ENCODE measurements at places on chromosomes 16 and 17. TPM values are rescaled to one million over a fixed set of nuclear protein-coding genes. Genes with fewer than 3 reads are reported as not detected.

DNA sequence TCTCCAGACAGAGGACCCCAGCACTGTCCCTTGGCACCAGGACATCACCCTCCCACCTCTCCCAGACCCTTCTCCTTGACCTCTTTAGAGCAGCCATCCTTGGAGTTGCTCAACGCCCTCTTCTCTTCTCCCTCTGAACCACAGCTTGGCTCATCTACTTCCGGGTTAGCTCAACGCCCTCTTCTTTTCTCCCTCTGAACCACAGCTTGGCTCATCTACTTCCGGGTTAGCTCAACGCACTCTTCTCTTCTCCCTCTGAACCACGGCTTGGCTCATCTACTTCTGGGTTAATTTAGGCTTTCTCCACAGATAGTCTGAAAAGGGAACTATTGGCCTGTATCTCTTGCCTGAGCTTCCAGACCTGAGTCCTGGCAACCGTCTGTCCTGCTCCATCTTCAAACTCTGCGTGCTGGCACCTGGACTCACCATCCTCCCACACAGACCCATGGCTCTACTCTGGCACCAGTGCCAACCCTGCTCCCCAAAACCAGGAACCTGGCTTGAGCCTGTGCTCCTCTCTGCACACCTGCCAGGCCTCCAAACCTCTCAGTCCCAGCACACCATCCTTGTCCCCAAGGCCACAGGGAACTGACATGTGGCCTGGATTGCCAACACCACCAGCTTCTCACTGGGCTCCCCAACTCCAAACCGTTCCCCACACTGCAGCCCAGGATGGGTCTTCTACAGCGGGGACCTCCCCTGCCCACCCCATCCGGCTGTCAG, 25.3 kb upstream of the FAAP100 start:
- DNase-seq = no peak

DNA sequence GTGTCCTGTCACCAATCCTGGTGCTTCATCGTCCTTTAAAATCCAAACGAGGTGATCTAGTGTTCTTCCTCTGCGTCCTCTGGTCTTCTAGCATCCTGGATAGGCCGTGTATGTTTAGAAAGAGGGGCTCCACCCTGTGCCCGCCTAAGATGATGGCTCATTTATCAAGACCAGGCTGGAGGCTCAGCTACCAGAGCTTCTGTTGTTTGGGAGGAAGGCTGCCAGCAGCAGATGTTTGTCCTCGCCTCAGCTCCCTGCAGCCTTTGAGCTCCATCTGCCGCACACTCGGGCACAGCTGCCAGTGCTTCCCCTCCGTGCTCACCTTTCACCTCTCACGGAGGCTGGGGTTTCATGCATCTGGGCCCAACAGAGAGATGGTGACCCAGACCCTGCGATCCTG, 954.7 kb upstream of the RBFOX1 start:
- DNase-seq = no peak

GRCh38 chr16:88799569-88800276, 3.9 kb upstream of the CDT1 start:
- DNase-seq = no peak

- no peak for DNase-seq
Observed at GRCh38 chr16:67878232-67878631, 5.4 kb downstream of the EDC4 start.

GRCh38 chr17:61699032-61699431, 108.0 kb upstream of the NACA2 start:
- no peak for DNase-seq

KRT15 gene
- polyA plus RNA-seq = 5.3 TPM

NEUROD2 gene
- not detected for polyA plus RNA-seq

KRT39 gene
- polyA plus RNA-seq = 0.15 TPM

Data from IMR-90 (cell line).